Fibroblast of pulmonary artery (primary cell): ENCODE measurements at places on chromosomes 11 and 22.

DNA sequence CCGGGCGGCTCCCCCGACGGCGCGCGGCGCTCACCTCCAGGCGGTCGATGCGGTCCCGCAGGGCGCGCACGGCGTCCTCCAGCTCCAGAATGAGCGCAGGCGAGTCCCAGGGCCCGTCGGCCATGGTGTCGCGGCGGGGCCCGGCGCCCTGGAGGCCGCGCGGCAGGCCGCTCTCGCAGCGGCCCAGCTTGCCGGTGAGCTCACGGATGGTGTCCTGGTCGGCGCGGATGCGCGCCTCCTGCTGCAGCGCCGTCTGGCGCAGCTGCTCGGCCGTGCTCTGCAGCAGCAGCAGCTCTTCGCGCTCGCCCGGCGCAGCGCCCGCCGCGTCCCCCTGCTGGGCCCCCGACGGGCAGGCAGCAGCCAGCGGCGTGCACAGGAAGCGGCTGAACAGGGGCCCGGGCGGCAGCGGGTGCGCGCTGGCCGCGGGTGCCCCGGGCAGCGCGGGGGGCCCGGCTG is 599 bp downstream of the NPTXR start:
- DNase-seq = peak; percentile 81

DNA sequence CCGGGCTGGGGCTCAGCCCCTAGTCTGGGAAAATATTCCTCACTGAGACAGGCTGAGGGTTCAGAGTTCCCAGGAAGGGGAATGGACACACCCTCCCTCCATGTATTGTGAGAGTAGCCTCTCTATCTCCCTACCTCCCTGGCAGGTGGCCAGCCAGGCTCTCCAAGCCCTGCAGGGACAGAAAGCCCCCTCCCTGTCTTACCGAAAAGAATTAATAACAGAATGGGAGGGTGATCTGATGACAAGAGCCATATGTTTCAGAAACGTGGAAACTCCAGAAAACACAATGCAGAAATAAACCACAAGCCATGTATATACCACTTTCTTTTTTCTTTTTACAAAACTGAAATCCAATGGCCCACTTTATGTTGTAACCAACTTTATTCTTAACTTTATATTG is 140.0 kb downstream of the CHST1 start:
- DNase-seq = peak; percentile 28

GRCh38 chr11:112523031-112523430 is 262.4 kb upstream of the PLET1 start:
- no peak for DNase-seq

GRCh38 chr11:23680488-23681230 is 816.2 kb upstream of the LUZP2 start:
- DNase-seq = no peak

GRCh38 chr22:38402204-38402603 is 52.8 kb downstream of the KCNJ4 start:
- no peak for DNase-seq

DNA sequence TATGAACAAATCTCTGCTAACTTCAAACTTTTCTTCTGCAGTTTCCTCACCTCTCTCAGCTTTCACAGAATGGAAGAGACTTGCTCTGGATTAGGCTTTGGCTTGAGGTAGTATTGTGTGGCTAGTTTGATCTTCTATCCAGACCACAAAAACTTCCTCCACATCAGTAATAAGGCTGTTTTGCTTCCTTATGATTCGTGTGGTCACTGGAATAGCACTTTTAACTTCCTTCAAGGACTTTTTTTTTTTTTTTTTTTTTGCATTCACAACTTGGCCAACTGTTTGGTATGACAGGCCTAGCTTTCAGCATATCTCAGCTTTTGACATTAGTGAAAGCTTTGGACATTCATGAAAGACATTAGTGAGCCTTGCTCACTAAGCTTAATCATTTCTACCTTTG is 47.5 kb upstream of the LRRC55 start:
- DNase-seq = no peak

DNA sequence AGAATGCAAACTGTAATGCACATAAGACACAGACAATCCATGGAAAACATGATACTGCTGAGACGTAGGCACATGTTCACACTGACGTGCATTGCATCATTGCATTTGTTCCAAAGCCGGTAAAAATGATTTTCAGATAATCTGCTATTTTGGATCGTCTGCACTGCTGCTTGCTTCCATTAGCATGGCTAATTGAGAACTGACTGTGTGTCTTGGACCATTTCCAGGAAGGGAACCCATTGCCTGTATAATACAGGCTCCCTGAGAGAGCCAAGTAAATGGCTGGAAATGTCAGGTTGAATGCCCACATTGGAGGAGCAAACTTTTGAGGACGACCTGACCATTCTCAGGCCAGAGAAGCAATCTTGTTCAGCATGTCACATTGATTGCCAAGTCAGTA is 304.8 kb downstream of the ST3GAL4 start:
- DNase-seq = no peak

DNA sequence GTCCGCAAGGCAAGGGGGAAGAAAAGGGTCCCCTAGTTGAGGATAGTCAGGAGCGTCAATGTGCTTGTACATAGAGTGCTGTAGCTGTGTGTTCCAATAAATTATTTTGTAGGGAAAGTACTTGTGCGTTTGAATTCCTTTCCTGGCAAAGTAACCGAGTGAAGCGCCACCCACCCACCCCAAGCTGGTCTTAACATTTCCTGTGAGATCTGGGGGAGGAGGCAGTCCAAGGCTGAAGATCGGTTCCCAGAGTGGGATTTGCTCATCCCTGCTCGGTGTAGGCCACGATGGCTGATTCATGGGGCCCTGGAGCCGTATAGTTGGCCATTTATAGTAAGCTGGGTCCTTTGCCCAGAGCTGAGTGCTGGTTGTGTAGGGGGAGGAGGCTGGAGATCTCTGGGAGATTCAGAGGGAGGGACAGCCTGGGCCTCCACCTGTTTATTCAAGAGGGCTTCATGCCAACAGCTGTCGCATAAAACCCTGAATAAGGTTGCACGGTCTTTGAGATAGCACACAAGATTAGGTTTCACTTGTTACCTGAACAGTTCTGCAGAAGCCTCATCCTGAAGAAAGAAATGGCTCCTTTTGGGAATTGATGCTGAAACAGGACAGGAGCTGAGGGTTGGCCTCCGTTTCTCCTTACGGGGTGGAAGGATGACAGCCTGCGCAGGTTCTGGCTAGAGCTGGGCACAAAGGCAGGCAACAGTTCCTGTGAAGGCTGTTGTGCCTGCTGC is 2.4 kb downstream of the ATF4 start:
- DNase-seq = peak; percentile 71

DNA sequence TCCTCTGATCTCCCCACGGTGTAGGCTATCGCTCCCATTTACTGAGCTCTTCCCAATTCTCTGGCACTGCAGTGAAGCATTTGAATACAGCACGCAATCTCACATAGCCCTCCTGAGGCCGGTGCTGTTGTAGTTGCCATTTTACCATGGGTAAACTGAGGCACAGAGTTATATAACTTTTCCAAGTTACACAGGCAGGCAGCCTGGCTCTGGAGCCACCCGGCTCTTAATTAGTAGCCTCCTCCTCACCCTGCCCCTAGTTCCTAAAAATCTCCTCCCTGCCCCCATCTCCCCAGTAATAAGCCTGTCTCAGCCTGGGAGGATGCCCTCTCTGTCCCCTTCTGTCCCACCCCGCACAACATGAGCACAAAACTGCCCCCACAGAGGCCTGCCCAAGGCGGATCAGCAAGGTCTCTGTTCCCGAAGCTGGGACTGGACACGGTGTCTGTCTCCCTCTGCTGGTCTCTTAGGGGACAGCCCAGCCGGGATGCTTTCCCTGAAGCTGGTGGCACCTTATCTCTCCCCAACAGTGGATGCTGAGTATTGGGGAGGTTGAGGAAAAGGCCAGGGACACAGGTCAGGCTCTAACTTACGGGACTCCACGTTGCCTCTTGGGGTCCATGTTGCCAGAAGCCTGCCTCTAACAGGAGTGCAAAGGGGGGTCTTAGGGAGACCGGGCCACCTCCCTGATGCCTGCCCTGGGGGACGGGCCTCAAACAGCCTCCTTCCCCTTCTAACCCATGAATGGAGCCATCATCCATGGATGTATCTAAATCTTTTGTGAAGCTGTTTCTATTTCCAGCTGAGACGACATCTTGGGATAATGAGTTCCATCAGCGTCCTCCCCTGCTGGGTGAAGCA is 9.1 kb upstream of the CLCF1 start:
- peak; percentile 85 for DNase-seq

- no peak for DNase-seq
Observed at GRCh38 chr11:72828081-72828567, 13.9 kb downstream of the ATG16L2 start.

GRCh38 chr11:8809939-8810539 is 101.0 kb upstream of the AKIP1 start:
- no peak for DNase-seq

DNA sequence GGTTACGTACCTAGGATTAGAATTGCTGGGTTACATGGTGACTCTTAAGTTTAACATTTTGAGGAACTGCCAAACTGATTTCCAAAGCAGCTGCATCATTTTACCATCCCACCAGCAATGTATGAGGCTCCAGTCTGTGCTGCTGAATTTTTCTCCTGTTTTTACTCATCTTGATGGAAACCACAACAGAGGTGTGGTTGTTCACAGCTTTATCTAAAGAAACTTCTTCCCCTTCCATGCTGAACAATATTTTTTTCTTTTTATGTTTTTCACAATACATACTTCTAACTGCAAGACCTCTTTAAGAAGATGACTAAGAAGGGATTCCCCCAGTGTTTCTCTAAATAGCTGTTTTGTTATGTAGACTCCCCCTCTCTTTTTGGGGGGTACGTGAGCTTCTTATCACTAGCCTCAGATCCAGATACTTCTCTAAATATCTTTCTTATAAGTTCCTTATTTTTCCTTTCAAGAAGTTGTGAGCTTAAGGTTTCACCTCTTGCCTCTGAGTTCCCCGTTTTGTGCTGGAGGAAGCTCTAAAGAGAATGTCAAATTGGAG is 24.0 kb downstream of the TCP11L1 start:
- DNase-seq = peak; percentile 70

- DNase-seq = peak; percentile 16
Observed at GRCh38 chr11:81658722-81659121, 1074.9 kb downstream of the FAM181B start.

- no peak for DNase-seq
Observed at GRCh38 chr22:20751185-20751851, 22.6 kb upstream of the SERPIND1 start.

GRCh38 chr11:66335531-66336233 is 552 bp downstream of the RIN1 start:
- DNase-seq = peak; percentile 64

- DNase-seq = peak; percentile 59
Observed at GRCh38 chr11:85643191-85643614, 4.6 kb upstream of the TMEM126A start.

- peak; percentile 58 for DNase-seq
Observed at GRCh38 chr11:62324731-62325556, 12.3 kb upstream of the ASRGL1 start.

- no peak for DNase-seq
Observed at GRCh38 chr11:8256271-8257002, 7.2 kb downstream of the LMO1 start.

DNA sequence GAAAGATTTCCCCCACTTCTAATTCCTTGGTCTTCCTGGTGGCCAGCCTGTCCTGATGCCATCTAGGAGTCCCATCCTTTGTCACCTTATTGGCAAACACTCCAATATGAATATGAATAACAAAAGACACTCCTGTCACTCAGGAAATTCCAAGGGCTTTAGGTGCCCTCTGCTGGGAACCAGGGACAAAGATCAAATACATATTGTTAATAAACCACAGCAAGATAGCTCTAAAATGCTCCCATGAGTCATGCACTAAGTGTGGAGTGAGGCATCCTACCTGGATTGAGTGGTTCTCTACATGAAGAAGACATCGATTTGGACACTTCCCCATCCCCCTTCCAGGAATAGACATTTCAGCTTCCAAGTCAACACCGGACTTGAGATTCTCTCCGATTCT is 823.6 kb downstream of the TBC1D22A start:
- no peak for DNase-seq

GRCh38 chr11:117528097-117528721 is 200.6 kb downstream of the CEP164 start:
- no peak for DNase-seq

- DNase-seq = no peak
Observed at GRCh38 chr11:66864924-66865697, 8.2 kb downstream of the LRFN4 start.

DNA sequence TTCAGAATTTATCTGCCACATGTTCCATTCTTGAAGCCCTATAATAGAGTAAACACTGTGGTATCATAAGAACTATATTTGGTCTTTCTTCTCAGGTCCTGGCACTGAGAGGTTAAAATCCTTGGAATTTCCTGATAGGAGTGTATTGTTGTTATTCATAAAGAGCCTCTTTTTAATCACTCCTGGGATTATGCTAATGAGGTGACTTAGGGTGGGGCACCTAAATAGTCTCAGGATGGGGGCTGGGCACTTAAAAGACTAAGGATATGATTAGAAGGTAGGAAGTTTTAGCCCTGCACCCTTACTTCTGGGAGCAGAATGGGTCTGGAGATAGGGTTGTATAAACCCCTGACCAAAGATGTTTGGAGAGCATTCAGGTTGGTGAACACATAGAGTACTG is 755.2 kb upstream of the TENM4 start:
- no peak for DNase-seq

DNA sequence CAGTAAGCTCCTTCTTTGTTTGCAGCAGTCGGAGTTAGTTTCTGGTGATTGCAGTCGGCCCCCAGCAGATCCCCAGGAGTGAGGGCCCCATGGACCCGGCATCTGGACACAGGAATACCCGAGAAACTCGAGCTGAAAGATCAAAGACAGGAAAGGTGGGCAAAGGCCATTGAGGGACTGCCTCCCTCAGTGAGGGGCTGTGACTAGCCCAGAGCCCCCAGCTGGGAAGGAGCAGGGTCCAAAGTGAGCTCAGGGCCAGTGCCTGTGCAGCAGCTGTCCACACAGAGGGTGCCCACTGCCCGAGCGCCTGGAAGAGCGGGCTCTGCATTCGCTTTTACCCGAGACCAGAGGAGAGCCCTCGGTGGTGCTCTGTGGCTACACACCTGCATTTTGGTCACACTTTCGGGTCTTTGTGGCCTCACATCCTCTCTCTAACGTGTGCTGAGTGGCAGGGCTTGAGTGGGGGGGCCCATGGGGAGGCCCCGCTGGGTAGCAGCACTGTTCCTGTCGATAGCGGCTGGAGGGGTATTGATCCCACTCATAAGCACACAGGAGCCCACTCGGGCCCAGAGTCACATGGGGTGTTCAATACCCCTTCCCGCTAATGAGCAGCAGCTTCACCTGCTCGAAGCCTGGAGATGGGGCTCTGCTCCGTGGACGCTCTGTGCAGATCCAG is 532.9 kb downstream of the TBC1D22A start:
- DNase-seq = no peak

- no peak for DNase-seq
Observed at GRCh38 chr11:92781151-92781550, 188.3 kb upstream of the MTNR1B start.

DNA sequence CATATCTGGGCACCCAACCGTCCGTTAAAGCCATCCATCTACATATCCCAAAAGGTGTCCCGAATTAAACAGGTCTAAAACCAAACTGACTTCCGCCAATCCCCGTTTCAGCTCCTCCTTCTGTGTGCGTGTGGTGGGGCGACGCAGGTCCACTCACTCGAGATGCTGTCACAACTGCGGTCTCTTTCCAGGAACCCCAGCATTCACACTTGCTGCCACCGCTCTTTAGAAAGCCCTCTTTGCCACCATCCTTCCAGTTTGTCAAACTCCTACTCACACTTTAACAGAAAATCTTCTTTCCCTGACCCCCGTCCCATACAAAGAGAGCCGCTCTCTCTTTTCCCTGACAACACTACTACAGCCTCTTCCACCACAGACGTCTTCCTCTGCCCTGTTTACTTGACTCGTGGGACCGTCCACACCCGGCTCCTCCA is 467 bp downstream of the ESS2 start:
- no peak for DNase-seq

GRCh38 chr11:111120696-111121302 is 124.7 kb upstream of the POU2AF2 start:
- no peak for DNase-seq
